ENCODE measurements at places on chromosomes 2 and 18.
A peak's percentile ranks its signal among the peaks of the same experiment; 100 is the strongest.

DNA sequence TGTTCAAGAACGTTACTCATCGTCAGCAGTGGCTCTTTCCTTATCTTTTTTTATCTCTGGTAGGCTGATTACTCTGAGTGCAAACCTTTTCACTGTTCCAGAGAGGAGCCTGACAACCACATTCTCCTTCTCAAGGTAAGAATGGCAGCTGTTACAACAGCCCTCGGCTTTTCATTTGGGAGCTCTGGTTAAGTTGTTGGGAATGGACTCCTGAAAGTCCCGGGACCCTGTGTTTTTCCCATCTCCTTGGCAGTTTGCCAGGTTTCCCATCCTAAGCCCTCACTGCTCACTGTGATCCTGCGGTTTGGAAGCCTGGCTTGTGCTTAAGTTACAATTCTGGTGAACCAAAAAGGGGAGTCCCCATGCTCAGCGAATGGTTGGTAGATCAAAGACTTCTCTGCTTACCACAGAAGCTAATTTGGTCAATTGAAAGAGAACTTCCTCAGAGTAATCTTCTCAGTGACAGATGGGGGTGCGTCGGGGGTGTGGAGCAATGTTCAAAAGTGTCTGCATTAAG, 122.3 kb downstream of the LYPD6B start:
- no peak for DNase-seq

DNA sequence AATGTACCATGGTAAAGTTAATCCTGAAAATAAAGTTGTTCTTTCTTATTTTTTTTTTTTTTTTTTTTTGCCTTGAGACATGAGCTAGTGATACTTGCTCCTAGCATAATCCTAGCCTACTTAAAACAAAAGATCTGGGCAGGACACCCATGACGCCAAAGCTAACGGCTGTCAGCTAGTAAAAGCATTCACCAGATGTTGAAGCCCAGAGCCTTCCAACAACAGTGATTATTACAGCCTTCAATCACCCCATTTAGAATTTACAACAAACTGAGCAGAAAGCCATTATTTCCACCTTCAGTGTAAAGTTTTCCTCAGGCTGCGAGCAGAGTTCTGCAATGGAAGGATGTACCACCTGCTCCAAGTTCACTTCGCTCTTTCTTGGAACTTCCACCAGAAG, 259.5 kb downstream of the SP3 start:
- DNase-seq = no peak

GRCh38 chr2:64757126-64757525, 103.4 kb upstream of the SERTAD2 start:
- DNase-seq = no peak

DNA sequence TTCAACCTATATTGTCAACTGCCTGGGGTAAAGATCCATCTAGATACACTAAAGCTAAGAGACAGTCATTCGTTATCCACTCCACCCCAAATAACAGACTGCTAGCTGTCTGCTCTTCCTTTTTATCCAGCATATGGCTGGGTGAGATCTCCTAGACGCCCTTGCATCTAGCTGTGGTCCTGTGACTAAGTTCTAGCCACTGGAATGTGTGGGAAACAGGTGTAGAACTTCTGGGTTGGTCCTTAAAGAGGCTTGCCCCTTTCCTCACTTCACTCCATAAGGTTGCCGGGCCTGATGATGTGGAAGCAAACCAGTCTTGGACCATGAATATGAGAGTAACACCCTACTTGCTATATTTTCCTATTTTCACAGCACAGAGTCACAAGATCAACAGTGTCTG, 3.2 kb downstream of the COA5 start:
- DNase-seq = no peak

DNA sequence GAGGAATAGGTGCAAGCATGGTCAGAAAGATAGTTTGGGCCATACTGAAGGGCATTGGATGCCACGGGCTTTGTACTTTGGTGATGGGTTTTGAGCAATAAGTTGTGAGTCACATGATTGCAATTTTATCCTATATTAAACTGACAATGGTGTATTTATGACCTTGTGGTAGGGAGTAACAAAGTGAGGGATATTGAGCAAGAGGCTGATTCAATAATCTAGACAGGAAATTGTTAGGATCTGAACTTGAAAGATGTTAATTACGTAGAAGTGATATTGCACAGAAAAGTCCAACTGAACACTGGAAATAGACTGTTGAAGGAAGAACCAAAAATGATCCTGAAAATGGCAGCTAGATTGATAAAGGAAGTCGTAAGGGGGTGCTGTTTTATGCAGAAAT, 46.6 kb upstream of the TCF4 start:
- DNase-seq = peak; percentile 7

- no peak for DNase-seq
These were observed 57.6 kb downstream of the PIEZO2 start for GRCh38 chr18:11091746-11092145.

DNA sequence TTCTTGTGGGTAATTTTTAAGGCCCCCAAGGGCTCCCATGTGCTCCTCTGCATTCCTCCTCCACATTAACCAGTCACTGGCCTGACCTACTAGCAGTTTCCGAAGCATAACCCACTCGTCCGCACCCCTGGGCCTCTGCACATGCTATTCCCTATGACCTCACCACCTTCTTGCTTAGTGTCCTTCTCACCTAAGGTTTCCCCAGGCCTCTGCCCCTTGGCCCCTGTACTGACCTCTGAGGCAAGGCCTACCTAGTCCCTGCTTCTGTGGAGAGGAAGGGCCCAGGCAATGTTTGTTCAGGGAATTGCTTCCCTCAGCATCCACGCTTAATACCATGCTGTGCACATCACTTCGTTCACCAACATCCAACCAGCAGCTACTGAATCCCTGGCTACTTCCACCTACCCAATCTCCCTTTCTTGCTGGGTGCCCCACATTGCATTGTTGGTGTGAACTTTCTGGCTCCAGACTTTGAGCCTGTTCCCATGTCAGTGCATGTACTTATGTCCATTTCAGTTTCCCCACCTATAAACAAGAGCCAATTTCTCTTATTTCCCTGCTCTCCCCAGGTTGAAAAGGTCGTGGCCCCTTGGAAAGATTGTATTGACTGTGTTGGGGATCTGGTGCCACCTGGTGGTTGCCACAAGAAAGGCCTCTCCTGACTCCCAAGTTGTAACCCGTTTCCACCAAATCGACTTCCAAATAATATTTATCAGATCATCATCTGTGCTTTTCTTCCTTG, 19.2 kb upstream of the TMEM177 start:
- peak; percentile 24 for DNase-seq

DNA sequence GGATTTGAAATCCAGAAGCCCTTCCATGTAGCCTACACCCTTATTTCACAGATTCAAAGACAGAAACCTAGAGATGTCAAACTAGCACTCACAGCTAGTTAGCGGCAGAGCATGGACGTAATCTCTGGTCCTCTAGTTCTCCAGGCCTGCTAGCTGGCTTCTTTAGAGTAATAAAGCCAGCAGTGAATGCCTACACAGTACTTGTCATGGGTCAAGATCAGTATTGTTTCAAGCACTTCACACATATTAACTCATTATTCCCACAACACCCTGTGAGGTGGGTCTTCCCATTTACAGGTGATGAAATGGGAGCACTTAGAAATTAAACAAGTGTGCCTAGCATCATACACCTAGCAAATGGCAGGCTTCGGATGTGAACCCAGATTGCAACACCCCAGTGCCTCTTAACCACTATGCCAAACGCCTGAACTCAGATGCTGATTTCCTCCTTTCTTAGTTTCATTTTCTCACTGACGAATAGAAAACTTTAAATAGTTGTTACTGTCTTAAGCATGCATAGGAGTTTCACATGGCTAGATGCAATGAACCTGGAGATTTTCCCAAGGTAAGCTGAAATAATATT, 14.5 kb upstream of the ZBTB14 start:
- DNase-seq = no peak

DNA sequence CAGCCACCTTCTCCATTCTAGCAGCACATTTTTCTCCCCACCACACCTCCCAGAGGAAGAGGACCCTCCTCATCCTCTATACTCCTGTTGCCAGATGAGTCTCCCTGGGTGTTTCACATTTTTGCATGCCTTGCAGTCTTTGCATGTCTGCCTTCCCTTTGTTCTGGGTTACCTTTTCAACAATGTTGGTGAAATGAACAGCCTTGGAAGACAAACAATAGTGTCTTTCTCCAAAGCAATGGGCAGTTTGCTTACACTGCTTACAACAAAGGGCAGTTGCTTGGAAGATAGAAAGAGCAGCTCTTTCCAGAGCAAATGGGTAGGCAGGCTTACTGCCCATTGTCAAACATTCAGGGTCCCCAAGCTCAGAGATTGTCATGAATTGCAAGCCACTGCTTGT, 14.5 kb upstream of the SEH1L start:
- DNase-seq = no peak

DNA sequence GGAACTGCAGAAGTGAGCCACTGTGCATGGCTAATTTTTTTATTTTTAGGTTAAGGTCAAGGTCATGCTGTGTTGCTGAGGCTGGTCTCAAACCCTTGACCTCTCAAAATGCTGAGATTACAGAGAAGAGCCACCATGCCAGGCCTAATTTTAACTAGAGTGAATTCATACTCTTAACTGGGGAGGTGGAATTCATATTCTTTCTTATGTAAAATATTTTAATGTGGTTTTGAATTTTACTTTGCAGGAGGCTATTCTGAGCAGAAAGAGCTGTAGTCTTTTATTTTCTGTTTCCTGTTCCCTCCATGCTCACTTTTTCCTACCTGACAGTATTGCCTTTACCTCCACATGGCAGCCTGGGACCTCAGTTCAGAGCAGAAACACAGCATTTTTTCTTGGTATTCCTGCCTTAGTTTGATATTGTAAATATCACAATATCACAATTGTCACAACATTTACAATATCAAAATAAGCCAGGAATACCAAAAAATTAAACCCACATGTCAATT, 37.1 kb upstream of the CCNYL1 start:
- no peak for DNase-seq

DNA sequence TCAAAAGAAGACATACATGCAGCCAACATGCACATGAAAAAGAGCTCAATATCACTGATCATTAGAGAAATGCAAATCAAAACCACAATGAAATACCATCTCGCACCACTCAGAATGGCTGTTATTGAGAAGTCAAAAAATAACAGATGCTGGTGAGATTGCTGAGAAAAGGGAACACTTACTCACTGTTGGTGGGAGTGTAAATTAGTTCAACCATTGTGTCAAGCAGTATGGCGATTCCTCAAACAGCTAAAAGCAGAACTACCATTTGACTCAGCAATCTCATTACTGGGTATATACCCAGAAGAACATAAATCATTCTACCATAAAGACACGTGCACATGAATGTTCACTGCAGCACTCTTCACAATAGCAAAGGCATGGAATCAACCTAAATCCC, 95.5 kb upstream of the XIRP2 start:
- no peak for DNase-seq

DNA sequence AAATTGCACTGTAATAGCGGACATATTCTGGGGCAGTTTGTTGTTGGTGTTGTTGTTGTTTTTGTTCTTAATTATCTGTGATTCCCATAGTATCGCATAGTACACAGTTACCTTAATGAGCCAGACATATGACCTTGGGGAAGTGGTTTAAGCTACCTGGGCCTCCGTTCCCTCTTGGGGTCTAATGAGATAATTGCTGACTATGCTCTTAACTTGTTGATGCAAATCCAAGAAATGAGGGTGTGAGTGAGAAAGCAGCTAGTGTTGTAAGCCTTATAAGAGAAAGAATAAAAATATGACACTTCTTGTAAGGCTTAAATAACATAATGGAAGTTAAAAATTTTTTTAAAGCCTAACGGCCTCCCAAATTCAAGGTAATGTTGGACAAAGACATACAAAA, 7.1 kb downstream of the NMI start:
- no peak for DNase-seq

DNA sequence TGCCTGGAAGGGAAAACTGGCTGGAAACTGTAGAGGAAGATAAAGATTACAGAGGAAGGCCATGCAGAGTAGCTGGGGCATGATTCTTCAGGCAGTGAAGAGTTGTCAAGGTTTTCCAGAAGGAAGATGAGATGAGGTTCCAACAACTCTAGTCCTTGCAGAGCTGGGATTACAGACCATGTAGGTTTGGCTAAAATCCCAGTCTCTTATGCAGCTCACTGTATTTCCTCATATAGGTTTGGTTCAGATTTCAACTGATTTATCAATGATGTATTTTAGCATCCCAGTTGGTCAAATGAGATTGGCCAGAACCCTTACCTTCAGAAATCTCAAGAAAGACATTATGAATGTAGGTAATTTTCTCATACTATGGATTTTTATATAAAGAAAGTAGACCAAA, 16.4 kb downstream of the FAP start:
- DNase-seq = no peak

- DNase-seq = no peak
These were observed 11.9 kb upstream of the IGFBP2 start for GRCh38 chr2:216621292-216621691.

- DNase-seq = peak; percentile 38
These were observed 214.2 kb downstream of the DYSF start for GRCh38 chr2:71667256-71668182.

DNA sequence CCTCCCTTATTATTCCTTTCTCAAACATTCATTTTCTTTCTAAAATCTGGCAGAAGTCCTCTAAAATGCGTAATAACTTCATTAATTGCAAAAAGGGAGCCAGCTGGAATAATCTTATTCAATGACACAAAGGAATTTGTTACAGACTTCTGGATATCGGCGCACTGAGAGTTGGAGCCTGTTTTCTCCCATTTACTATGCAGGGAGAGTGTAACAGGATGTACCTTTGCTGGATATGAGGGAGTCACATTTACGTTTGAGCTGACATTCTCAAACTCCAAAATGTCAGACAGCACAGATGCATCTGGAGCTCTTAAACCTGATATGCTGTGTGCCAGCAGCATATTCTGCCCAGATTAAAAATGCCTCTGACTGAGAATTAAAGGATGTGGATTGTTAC, 275.3 kb downstream of the TMX3 start:
- no peak for DNase-seq

DNA sequence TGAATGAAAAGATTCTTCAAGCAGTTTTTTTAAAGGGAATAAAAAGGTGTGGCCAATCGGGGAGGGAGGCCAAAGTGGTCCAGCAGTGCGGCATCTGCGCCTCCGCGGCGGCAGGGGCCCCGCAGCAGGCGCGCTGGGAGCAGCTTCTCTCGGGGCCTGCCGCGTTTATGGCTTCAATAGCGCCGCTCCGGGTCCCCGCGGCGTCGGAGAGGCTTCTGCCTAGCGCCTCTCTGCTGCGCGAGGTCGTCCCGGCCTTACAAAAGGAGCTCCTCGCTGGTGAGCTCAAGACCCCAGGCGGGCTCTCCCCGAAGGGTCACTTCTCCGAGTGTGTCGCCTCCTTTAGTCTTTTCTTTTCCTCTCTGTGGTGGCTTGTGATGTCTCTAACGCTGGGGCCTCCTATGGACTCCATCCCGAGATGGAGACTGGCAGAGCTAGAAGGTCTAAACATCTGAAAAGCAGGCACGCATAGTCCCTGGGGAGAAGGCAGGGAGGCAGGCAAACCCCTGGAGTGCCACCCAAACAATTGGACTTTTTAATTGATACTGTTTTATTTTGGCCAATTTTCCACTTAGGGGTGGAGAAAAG, 67.1 kb downstream of the SUMO1 start:
- no peak for DNase-seq

Data from RCC 7860 (cell line).